OCI-M1 (cell line): ENCODE measurements at places on chromosomes 2 and 18.

DNA sequence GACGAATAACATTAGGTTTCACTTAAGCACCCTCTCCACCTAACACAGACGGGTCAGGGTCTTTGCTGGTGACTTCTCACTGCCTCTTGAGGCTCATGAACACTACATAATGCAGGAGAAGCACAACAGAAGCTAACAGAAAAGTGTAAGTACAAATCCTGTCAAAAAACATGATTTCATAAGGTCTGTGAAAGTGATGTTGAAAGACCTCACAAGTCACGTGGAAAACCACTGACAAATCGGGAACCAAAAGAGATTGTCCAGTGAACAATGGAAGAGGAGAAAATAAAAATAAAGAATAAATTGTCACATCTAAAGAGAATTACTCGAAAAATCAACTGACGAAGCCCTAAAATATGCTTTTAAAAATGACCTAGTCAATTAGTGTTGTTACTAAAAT, 14.0 kb downstream of the PSD4 start:
- DNase-seq, result no peak

DNA sequence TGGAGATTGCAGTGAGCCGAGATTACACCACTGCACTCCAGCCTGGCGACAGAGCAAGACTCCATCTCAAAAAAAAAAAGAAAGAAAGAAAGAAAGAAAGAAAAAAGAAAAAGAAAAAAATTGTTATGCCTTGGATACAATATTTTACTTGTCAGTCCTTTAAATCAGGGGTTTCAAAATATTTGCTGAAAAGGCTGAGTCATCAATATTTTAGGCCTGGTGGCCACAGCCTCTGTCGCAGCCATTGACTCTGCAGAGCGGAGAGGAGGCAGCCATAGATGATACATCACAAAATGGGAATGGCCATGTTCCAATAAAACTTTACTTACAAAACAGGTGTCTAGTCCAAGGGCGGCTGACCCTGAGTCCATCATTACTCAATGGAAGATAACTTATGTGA, 314.8 kb upstream of the SALL3 start:
- no peak for DNase-seq

DNA sequence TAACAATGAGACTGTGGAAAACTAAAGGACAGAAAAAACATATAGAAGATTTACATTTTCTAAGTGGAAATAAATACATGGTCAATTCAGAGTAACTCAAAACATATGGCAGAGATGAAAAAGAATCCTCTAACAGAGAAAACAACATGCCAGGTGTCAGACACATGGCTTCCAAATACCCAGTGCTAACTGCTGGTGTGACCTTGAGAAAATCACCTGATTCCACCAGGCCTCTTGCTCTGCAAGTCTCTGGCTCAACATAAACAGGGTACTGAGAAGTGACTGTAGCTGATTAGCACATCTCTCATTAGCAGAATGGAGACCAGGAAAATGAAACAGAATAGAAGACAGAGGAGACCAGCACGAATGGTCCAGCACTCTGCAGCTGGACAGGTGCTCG, 210.8 kb downstream of the HNMT start:
- no peak for DNase-seq

DNA sequence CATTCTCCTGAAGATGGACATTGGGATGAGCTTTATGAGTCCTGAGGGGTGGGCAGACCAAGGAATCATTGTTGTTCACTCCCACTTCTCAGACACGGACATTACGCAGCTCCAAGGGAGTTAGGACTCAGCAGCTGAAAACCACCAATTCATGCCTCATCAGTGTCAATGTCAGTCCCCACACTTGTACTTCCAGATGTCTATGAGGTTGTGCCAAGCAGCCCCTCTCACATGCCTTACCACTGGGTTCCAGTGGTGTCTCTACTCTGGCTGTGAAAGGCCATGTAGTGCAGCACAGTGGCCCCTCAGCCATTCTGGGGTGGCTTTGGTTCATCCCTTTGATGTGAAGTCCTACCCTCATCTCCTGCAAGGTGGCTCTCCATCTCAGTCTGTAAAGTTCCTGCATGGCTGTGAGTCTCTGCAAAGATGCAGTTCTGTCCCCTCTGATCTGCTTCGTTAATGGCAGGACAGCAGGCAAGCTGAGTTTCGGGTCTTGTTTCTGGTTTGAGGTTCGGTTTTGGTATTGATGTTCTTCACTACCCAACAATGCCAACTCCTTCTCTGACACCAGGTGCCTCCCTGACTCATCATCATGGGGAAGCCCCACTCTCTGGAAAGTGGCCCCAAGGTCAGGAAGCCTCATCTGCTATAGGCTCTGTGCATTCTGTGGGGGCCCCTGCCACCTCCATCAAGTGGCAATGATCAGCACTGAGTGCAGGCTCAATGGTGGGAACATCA, 14.0 kb upstream of the COL6A3 start:
- no peak for DNase-seq

GRCh38 chr18:5095239-5095638, 101.8 kb downstream of the AKAIN1 start:
- peak; percentile 6 for DNase-seq

DNA sequence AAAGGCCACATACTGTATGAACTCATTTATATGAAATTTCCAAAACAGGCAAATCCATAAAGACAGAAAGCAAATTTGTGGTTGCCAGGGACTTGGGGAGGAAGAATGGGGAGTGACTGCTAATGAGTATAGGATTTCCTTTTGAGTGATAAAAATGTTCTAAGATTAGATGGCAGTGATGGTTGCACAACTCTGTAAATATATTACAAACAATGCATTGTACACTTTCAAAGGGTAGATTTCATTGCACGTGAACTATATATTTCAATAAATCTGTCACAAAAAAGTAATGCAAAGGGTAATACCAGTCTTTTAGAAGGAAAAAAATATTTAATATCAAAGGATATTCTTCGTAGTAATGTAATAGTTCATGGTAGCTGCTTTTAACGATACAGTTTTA, 63.7 kb upstream of the PROKR1 start:
- no peak for DNase-seq

DNA sequence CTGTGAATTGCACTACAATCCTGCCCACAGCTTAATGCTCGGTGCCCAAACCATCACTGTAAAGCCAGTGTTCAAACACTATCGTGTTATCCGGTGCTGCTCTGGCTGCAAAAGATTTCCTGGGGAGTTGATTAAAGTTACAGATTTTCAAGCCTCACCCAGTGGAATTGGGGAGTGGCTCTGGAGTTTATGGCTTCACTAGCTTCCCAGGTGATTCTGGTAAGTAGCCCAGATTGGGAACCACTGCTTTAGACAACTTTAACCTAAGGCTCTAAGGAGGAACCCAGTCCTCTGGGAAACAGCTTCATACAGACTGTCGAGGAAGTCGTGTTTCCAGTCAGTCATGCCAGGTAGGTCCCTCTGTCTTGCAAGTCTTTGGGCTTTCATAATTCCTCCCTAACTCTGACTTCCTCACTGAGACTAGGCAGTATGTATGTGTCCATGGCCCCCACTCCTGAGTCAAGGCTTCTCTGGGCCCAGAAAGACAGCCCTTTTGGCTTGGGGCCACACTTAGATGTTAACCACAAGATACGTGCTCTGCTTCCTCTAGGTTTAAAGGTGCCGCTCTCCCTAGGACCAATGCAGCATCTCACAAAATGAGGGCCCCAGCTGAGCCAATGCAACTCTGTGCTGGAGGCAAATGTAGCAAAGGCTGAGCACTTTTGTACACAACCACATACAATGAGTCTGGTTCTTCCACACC, 299.7 kb downstream of the PRKCE start:
- DNase-seq, result no peak

DNA sequence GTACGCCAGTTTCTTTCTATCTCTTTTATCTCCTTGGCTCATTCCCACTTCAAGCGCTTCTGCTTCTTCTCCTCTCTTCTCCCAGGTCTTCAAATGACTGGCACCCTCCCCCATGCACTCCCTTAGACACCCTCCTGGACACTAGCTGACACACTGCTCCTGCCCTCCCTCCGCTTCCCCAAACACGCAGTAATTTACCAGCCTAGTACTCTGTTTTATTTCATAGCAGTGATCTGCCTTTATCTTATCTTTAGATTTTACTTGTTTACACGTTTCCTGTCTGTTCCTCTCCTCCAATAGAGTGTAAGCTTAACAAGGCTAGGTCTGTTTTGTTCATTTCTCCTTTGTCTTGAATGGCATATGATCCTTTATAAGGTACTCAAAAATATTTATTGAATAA, 93.9 kb downstream of the SCN3A start:
- DNase-seq, result peak; percentile 33

- DNase-seq, result no peak
Measured at GRCh38 chr2:185187421-185187820, 551.2 kb upstream of the FSIP2 start.

DNA sequence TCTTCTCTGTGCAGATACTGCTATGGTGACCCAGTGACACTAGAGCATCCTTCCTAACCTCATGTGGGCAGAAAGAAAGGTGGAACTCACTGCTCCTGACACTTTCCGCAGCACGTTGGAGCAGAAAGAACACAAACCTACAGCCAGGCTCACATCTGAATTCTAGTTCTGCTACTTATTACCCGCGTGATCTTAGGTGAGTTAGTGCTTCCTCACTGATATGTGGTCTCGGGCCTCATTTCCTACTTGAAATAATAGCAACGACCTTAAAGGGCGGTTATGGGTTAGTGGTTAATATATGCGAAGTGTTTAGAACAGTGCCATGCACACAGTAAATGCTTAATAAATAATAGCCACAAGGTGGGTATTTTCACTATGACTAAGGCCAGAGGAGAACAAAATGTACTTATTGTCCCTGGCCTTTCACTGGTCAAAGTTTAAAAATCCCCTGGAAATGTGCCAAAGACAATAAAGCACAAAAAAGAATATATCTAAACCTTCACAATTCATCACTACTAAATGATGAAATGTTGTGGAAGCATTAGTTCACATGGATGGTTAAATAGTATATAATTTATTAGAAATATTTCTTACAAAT, 66.6 kb downstream of the MYOM1 start:
- no peak for DNase-seq

DNA sequence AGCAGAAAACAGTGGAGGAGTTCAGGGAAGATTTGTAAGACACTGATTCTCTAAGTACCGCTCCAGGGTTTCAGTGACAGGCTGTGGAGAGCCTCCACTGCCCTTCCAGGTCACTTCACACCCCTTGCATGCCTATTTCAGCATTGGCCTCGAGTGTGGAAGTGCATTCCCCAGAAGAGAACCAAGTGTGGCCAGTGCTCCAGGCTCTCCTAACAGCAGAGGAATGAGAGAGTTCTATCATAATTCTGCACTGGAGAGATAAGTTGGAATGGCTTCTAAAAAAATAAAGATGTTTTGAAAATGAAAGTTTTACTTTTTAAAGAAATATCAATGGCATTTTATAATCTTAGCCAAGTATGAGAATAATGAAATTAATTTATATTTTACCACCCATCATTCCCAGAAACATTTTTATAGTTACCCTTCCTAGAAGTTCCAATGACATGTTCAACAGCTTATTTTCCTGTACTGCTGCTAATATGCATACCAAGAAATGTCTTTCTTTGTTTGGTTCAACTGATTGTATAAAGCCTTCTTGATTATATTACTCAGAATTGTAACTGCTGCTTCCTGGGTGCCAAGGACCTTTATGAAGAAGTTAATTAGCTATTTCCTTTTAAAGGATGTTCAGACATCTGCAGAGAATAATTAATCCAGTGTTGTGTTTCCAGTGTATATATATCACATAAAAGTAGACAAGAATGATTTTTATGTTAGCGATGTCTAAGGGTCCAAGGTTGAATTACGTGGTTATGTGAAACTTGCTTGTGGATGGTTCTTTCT, 61.0 kb upstream of the SERPINE2 start:
- no peak for DNase-seq

GRCh38 chr2:236653863-236654262, 84.2 kb downstream of the ACKR3 start:
- DNase-seq, result no peak

DNA sequence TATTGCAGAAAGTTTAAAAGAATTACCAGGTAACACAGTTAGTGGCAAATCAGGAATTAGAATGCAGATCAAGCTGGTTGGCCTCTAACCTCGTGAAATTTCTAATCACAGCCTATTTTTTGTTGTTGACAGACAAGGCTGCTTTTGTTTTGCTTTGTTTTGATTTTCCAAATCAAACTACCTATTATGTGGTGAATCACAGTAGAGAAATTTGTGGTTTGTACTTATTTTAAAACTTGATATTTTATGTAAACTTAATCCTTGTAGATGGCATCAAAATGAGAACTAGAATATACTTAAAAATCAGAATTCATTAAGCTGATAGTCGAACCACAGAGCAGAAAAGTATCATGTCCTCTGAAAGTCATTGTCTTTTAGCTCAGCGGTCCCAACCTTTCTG, 258.1 kb downstream of the CTNNA2 start:
- DNase-seq, result no peak

- no peak for DNase-seq
Measured at GRCh38 chr2:21821672-21822227, 698.0 kb downstream of the TDRD15 start.

DNA sequence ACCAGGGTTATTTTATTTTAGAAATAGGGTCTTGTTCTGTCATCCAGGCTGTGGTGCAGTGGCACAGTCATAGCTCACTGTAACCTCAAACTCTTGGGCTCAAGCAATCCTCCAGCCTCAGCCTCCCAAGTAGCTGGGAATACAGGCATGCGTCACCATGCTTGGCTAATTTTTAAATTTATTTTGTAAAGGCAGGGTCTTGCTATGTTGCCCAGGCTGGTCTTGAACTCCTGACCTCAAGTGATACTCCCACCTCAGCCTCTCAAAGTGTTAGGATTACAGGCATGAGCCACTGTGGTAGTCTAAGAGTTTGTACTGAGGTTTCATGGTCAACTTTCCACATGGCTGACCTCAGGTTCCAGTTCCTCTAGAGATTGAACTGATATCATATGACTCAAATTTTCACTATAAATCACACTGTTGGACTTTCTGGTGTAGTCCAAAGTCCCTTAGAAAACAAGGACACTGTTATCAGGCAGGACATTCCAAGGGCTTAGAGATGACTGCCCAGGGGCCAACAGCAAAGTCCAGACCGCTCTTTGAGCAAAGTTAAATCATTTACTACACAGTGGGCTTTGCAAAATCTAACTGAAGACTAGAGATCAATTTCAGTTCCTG, 82.0 kb upstream of the MEX3C start:
- peak; percentile 6 for DNase-seq

DNA sequence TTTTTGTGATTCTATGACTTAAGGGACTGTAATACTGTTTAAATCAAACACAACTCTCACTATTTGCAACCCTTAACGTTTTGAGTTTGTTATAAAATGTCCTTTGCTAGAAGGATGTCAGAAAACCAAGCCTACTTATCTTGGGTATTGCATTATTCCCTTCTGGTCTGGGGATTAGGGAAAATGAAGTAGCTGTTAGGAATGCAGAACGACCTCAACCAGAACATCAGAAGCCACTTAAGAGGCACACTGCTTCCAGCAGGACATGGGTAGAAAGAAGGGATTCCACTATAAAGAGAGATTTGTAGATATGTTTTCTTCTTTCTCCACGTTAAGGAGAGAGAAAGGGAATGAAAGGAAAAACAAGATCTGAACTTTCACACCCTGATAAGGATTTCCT, 101.2 kb downstream of the SETBP1 start:
- DNase-seq, result no peak

GRCh38 chr2:217049422-217049821, 189.6 kb upstream of the TNP1 start:
- no peak for DNase-seq
